Immature natural killer cell (primary cell): ENCODE measurements at places on chromosomes 6 and 20.

DNA sequence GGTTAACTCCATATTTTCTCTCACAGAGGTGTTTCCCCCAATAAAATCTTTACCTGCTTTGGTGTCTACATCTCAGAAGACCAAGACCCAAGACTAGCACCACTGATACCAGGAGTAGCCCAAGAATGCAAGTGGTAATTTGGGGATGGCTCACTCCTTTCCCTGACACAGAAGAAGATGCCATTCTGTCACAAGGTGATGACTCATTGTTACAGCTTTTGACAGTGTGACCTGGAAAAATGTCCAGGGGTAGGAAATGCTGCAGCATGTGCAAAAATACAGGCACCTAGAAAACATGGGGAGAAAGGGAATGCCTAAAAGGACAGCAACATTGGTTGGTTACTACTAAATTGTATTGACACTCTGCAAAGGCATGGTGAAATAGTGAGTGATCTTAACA, 254.0 kb upstream of the GJE1 start:
- H3K4me1 ChIP-seq, result no peaks in the 10 kb centered on the region
- DNase-seq, result no peak
- no peak overlapping the region for H3K27ac ChIP-seq
- no peak overlapping the region for H3K4me3 ChIP-seq

DNA sequence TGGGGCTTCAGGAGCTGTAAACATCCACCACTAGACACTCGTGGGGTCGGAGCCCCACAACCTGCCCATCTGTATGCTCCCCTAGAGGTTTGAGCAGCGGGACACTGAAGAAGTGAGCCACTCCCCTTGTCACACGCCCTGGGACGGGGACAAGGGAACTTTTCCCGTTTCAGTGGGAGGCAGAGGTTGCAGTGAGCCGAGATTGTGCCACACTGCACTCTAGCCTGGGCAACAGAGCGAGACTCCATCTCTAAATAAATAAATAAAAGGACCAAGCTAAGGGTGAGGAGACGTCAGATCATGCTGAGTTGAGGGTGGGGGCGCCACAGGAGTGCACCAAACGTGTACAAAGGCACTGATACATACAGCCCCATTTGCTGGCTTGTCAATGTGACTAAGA, 8.4 kb downstream of the ZCCHC3 start:
- no peak overlapping the region for H3K27ac ChIP-seq
- H3K36me3 ChIP-seq, result peaks cover 7% of the 10 kb centered on the region
- H3K4me1 ChIP-seq, result peaks cover 13% of the 10 kb centered on the region
- H3K27me3 ChIP-seq, result peaks cover 3% of the 10 kb centered on the region

DNA sequence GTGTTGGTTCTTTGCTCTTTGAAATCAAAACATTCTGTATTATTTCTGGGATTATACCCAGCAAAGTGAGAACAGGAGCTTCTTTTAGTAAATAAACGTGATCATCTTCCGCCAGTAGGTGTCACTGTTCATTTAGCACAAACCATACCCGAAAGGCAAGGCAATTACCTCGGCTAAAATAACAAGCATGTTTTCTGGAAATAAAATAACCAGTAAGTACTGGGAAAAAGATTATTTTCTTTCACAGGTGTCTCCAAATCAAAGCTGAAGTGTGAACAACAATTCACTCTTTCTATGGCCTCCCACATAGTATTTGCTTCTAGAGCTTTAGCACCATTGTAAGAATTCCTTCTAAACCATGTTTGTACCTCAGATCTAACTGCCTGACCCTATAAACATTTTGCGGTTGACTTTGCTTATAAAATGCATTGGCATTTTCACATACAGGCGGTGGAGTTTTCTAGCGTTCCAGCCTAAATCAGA, 144.6 kb upstream of the AGPAT4 start:
- no peaks in the 10 kb centered on the region for H3K36me3 ChIP-seq
- H3K4me1 ChIP-seq, result no peaks in the 10 kb centered on the region
- DNase-seq, result peak; percentile 49
- no peak overlapping the region for H3K27ac ChIP-seq
- H3K4me3 ChIP-seq, result no peak overlapping the region
- peaks cover 5% of the 10 kb centered on the region for H3K27me3 ChIP-seq

- no peak for DNase-seq
- H3K27me3 ChIP-seq, result peaks cover 5% of the 10 kb centered on the region
- H3K36me3 ChIP-seq, result no peaks in the 10 kb centered on the region
- H3K4me1 ChIP-seq, result no peaks in the 10 kb centered on the region
- no peak overlapping the region for H3K4me3 ChIP-seq
- H3K27ac ChIP-seq, result no peak overlapping the region
Observed at GRCh38 chr20:16671753-16672152, 58.1 kb upstream of the SNRPB2 start.
